MCF 10A (cell line): ENCODE measurements at places on chromosomes 1 and 21.

DNA sequence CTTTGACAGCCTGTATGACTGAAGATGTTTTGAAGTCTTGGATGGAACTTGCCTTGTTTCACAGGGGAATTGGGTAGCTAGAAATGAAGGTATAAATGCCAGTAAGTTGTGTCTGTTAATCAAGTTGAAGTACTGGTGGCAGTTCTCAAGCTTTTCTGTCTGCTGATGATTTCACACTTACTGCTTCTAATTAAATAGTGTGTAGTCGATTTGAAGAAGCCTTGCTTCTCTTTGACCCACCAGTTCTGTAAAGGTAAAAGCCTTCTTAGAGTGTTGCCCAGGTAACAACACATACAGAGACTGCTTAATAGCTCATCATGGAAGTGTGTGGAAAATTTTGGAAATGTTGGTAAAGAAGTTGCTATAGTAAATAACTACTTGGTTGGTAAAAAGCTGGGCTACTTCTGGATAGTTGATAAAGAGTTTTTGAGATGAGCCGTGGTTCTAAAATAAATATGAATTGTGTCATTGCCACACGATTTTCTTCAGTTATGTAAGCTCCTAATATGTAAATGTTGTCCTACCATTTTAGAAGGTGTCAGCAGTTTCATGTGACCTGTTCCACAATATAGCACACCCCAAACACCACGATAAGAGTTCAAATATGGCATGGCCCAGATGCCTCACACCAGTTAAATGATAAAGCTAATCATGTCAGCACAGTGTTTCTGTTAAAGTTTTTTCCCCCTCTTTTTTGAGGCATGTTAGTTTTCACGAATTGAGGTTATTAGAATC, 7.4 kb downstream of the RABGAP1L start:
- DNase-seq = no peak

GRCh38 chr1:172653015-172653709, 5.7 kb upstream of the FASLG start:
- peak; percentile 74 for DNase-seq

- DNase-seq = no peak
Observed at GRCh38 chr1:160629286-160630210, 17.3 kb downstream of the SLAMF1 start.

GRCh38 chr21:17900281-17900989, 81.3 kb upstream of the C21orf91 start:
- no peak for DNase-seq

GRCh38 chr1:183735069-183735860, 69.7 kb upstream of the RGL1 start:
- peak; percentile 41 for DNase-seq

- DNase-seq = no peak
Observed at GRCh38 chr1:81936853-81937252, 136.1 kb downstream of the ADGRL2 start.

GRCh38 chr1:239884796-239885195, 206.9 kb upstream of the FMN2 start:
- no peak for DNase-seq

GRCh38 chr1:94122201-94122970, 1.4 kb upstream of the ABCA4 start:
- no peak for DNase-seq

DNA sequence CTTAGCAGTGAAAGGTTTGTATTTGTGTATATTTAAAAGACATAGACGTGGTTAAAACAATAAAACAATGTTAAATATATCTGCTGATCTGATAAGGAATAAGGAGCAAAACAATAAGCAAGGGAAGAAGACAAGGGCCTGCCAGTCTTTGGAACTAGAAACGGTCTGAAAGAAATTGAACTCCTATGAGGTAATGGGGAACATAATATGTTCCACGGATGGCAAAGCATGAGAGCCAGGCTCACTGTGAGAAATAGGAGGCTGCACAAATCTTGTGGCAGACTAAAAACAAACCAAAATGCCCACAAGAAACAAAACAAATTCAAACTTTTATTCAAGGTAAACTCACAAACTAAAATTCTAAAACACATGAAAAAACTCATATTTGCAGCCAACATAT, 150.5 kb downstream of the NTMT2 start:
- no peak for DNase-seq

DNA sequence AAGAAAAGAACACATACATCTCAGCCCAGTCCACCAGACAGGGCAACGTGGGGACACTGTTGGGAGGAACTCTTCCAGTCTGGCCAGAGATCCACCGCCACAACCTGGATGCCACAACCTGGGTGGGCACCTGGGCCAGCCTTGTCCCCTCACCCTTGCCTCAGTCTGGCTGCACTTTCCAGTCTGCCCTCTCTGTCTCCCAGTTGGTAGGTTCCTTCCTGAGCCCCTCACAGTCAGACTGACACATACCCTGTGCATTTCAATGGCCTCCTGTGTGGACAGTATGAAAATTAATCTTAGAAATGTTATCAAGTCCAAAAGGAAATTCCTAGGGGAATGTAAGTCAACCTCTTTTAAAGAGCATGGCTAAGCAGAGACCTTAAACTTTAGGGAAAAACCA, 49.5 kb downstream of the DDX20 start:
- DNase-seq = no peak

GRCh38 chr21:14870853-14871149, 194.0 kb downstream of the NRIP1 start:
- DNase-seq = no peak

DNA sequence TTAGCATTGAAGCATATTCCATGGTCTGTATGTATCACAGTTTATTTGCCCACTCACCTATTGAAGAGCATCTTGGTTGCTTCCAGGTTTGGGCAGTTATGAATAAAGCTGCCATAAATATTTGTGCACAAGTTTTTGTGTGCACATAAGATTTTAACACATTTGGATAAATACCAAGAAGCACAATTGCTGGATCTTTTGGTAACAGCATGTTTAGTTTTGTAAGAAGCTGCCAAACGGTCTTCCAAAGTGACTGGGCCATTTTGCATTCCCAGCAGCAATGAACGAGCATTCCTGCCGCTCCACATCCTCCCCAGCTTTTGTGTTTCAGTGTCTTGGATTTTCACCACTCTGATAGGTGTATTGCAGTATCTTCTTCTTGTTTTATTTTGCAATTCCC, 62.7 kb downstream of the PDE9A start:
- no peak for DNase-seq

DNA sequence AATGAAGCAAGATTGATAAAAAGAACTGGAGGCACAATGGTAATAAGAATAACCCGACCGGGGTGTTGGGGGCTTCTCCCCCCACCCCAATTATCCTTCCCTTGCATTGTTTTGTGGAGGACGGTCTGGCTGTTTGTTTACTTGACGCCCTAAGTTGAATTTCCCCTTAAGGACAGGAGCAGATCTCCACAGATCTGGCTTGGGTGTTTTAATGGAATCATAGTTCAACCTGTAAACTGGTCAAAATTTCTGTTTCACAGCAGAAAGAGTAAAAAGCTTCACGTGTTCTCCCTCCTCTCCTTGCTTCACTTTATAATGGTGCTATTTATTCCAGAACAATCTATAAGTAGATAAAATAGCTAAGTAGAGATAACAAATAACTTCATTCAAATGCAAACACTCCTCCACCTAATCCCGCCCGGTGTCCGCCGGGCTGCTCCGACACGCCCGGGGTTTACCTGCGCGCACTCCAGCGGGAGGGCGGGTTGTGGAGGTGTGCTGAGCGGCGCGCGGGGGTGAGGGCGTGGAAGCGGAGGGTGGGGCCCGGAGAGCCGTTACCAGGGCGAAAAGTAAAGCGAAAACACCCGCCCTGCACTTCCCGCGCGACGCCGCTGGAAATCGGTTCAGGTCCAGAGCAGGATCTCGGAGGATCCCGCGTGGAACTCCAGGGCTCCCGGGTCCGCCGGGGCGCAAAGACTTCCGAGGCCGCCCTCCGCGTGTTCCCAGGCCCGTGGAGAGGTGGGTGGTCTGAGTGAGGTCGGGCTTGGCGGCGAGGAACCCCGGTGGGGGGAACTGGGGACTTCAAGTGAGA, 2.0 kb upstream of the ATF3 start:
- peak; percentile 49 for DNase-seq

- DNase-seq = peak; percentile 85
Observed at GRCh38 chr1:67708606-67709005, 23.6 kb downstream of the GADD45A start.

GRCh38 chr1:77541162-77541545, 141.3 kb downstream of the ZZZ3 start:
- DNase-seq = no peak

GRCh38 chr1:25615563-25616094, 962 bp upstream of the MAN1C1 start:
- no peak for DNase-seq

DNA sequence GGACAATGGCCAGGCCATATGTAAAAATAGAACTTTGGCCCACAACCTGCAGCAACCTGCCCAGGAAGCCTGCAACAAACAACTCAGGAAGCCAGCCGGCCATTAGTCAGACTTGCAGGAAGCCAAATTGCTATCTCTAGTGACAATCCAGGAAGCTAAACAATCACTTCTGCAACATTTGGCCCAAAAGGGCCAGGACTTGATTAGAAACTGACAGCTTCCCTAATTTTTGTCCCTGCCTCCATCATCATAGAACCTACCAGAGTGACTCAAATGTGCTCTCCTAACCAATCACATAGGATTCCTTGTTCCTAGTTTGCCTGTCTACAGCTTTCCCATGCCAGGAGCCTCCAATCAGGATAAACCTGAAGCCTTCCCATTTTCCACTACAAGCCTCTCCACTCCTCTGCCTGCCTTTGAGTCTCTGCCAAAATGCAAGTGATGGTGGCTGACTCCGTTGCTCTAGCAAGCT, 639.3 kb downstream of the PTPRU start:
- DNase-seq = peak; percentile 65

GRCh38 chr21:32580949-32581348, 4.4 kb downstream of the TCP10L start:
- no peak for DNase-seq

- DNase-seq = no peak
Observed at GRCh38 chr1:15627343-15627988, 10.2 kb downstream of the DDI2 start.

DNA sequence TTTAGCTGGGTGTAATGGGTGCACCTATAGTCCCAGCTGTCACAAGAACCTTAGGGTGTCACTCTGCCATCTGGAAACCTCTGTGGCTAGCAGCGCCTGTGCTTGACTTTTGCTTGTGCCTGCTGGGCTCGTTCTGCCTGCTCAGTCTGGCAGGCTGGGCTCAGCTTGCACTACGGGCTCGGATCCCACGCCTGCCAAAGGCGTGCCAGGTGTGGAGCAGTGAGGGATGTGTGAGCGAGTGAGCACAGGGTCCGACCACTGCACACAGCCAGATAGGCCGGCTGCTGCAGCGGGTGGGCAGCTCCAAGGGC, 2.8 kb upstream of the LSM10 start:
- no peak for DNase-seq

DNA sequence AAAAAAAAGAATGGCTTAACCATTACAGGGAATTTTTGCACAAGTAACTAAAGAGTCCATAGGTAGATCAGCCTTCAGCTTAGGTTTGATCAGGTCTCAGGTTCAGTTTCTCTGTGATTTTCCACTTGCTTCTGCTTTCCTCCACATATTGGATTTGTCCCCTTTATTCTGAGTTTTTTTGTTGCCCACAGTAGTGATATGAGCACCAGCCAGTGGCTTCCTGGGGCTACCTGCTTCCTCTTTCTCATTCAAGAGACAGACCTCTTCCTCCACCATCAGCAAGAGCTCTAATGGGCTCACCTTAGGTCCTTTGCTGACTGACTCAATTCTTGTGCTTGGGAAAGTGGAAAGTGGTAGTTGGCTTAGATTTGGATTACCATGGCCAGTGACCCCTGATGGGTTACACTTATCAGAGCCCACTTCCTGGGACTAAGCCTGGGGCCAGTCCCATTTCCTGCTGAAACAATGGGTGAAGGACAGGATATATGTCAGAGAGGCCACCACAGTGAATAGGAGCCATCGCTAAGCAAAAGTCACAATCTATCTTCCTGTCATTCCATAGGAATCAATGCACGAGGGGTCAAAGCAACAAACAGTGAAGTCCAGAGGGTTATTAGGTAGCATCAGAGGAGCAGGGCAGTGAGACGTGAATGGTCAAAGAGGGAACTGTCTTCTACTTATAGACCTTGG, 12.8 kb upstream of the PLA2G2E start:
- no peak for DNase-seq

- no peak for DNase-seq
Observed at GRCh38 chr21:43716376-43717165, 2.4 kb upstream of the PDXK start.

- peak; percentile 52 for DNase-seq
Observed at GRCh38 chr21:17270229-17270628, 242.6 kb upstream of the CXADR start.

GRCh38 chr1:192635939-192636338, at the start of gene RGS13:
TSS of gene RGS13 (plus strand) at chr1:192636147. CDS start at chr1:192644335, 8,188 bp downstream.
- no peak for DNase-seq

DNA sequence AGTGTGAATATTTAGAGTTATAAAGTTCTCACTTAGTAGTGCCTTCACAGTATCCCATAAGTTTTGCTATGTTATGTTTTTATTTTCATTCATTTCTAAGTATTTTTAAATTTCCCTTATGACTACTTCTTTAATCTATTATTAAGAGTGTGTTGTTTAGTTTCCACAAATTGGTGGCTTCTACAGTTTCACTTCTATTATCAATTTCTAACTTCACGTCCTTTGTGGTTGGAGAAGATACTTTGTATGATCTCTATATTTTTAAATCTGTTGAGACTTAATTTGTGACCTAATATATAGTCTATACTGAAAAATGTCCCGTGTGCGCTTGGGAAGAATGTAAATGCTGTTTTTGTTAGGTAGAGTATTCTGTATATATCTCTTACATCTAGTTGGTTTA, 11.7 kb downstream of the CHIA start:
- DNase-seq = no peak

GRCh38 chr1:207659545-207660153, 14.7 kb downstream of the CR1L start:
- DNase-seq = peak; percentile 64

DNA sequence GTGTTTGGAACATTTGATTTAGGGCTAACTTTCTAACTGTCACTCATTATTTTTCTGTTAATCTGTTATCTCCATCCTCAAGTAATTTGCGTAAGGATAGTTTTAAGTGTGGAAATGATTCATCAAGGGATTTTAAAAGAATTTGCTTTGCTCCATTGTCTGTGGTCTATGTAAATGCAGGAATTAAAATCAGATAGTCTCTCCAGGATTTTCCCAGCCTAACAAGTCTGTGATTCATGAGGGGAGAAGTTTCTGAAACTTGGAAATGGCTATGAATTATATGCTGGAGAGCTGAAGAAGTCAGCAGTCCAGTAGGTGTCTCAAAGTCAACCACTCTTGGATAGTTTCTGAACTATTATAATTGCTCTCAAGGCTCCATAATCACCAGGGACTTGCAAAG, 264.5 kb downstream of the MRPL39 start:
- DNase-seq = no peak

GRCh38 chr1:175818929-175819328, 75.5 kb upstream of the TNR start:
- DNase-seq = no peak

- no peak for DNase-seq
Observed at GRCh38 chr1:20185834-20186782, at the start of the genes PLA2G2C and UBXN10. TSS of gene PLA2G2C (minus strand) at chr1:20186518. CDS start at chr1:20177363, 9,155 bp downstream. TSS of gene UBXN10 (plus strand) at chr1:20186096. CDS start at chr1:20190562, 4,466 bp downstream.

DNA sequence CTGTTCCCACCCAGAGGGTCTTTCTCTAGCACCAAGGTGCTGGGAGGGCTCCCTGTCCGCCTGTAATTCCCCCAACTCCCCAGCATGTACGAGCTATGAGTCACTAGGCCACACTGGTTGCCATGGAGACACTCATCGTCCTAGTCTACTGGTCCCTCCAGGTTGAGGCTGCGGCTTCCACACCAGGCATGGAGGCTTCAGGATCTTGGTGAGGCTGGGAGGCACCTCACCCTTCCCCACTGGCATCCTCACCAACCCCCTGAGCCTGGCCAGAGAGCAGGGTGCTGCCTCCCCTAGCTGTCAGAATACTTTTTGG, 75.6 kb upstream of the KAZN start:
- peak; percentile 77 for DNase-seq
